ENCODE measurements at places on chromosomes 16 and 17.

GRCh38 chr16:82481455-82481854, 145.3 kb upstream of the CDH13 start:
- DNase-seq: no peak

DNA sequence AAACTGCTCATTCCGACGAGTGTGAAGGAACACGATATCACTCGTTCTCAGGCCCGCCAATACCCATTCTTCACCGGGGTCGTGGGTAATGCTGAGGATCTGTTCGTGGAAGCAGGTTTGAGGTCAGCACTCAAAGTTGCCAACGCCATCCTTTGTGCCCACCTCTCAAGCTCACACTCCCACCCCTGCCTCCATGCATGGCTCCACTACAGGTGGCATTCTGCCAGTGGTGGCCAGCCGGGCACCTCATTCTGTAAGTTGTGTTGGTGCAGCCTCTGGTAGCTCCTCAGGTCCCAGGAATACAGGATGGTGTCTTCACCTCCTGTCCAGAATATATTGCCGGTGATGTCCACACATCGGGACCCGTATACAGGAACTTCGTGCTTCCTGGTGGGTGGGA, 10.7 kb downstream of the TLE7 start:
- no peak for DNase-seq

- no peak for DNase-seq
Measured at GRCh38 chr17:49457564-49458535, 37.2 kb upstream of the NGFR start.

GRCh38 chr17:29836643-29837042, 93.4 kb downstream of the SSH2 start:
- no peak for DNase-seq

DNA sequence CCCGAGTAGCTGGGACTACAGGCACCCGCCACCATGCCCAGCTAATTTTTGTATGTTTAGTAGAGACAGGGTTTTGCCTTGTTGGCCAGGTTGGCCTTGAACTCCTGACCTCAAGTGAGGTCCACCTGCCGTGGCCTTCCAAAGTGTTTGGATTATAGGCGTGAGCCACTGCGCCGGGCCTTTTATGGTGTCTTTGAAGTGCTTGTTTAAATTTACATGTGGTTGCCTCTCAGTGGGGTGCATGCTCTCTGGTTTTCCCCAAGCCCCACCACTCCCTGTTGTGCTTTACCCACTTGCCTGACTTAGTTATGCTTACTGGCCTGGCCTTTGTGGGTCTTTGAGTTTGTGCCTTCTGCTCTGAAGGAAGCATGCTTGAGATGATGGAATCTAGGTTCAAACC, 132.0 kb downstream of the PRKCB start:
- no peak for DNase-seq

- peak; percentile 71 for DNase-seq
Measured at GRCh38 chr17:43169561-43170139, 1.4 kb upstream of the NBR1 start.

GRCh38 chr17:33506889-33507650, 214.0 kb upstream of the ASIC2 start:
- DNase-seq: no peak

DNA sequence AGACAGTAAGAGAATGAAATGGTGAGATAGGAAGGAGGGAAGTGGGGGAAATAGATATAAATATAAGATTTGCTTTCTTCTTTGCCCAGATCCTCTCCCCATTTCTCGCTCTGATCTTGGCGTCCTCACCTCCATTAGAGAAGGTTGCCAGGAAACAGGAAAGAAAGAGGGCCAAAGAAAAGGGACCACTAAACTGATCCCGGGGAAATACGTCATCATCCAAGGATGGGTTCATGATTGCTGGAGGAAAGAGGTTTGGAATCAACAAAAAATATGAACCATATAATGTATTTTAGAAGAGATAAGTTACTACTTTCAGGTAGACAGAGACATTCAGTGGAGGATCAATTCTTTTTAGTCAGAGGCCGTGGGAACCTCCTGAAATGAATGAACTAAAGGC, 536.0 kb downstream of the HAPSTR1 start:
- DNase-seq: no peak

- DNase-seq: peak; percentile 45
Measured at GRCh38 chr16:87809150-87809902, 43.5 kb upstream of the KLHDC4 start.

DNA sequence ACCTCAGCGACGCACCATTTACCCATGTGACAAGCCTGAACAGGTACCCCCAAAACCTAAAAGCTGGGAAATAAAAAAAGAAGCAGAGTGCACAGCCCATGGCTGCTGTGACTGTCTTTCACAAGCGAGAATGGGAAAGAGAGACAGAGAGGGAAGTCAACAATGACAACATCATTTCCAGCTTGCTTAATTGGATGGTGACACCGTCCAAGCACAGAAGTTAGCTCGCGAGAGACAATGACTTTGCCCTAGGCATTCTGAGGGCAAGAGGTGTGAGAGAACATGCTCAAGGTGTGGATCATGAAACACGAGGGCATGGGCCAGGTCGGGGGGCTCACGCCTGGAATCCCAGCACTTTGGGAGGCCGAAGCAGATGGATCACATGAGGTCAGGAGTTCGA, 19.3 kb upstream of the NSMCE1 start:
- no peak for DNase-seq

DNA sequence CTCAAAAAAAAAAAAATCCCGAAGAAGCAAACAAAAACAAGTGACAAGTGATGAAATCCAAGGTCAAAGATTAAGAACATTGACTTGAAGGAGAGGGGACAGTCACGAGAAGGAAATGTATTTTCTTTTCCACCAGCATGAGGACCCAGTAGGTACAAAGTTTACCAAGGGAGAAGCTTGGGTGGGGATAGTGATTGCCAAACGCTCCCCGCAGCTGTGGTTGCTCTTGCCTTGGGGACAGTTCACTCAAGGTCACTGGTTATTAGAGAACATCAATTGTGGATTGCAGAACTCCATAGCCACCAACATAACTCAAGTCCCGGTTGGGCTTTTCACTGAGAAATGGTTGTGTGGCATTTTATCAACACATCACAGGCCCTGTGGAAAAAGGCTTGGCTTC, 27.0 kb downstream of the RSL1D1 start:
- no peak for DNase-seq

DNA sequence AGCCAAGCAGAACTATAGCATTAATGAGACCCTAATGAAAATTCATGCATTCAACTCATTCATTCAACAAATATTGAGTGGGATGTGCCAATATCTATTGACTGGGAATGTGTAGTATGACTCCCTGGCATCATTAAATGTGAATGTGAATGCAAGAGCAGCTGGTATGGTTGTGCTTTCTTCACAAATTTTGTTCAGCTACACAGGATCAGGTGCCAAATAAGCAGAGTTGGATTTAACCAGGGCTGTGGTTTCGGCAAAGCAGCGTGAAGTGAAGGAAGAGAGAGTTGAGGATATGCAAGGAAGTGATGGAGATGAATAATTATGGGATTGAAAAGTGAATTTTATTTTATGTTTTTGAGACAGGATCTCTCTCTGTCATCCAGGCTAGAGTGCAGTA, 87.1 kb upstream of the HNF1B start:
- DNase-seq: no peak

- no peak for DNase-seq
Measured at GRCh38 chr17:45759761-45760160, 24.4 kb upstream of the CRHR1 start.

Data from SHP77 (cell line).